ENCODE measurements at places on chromosomes 16 and 17.
A peak's percentile ranks its signal among the peaks of the same experiment; 100 is the strongest.

DNA sequence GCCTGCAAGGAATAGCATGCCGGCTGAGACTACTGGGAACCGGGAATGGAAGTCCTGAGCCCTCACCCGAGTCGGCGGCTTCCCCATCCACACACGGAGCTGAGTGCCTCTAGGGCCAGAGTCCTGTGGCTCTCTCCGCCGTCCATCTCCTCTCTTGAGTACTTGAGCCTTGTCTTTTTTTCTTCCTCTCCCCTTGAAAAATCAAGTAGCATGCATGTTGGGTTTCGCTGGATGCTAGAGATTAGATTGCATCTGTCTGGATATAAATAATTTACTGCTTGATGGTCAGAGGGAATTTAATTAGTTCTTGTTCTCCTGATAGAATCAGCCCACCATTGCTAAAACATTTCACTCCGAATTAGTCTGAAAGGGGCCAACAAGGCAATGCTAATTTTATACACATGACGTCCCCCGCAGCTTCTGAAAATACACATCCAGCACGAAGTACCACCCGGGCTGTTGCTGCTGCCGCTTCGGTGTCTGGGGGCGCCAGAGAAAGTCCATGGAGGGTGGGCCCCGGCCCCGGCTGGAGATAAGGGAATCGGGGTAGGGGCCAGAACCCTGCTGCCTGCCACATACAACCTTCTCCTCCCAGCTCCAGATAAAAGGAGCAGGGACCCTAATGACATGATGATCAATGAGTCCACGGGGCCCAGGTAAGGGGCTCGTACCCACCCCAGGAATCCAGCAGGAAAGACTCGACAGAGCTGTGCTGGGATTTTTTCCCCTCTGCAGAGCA lies 48.5 kb downstream of the RBFOX3 start:
- DNase-seq: no peak

DNA sequence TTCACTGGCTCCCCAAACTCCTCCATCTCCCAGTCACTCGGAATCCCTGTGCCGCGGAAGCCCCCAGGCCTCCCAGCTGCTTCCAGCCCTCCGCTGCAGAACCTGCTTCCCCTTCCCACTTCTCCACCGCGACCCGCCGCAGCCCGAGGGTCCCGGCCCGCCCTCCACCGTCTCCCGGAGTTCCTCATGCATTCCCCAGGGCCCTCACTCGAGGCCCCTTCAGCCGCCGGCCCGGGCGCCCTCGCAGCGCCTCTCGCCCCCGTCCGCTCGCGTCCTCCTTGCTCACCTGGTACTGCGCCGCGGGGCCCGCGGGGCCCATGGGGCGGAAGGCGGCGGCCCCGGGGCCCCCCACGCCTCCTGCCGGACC lies 329 bp downstream of the SMARCD2 start:
- no peak for DNase-seq

GRCh38 chr16:88527186-88527936 lies 42.8 kb upstream of the ZC3H18 start:
- DNase-seq: no peak

DNA sequence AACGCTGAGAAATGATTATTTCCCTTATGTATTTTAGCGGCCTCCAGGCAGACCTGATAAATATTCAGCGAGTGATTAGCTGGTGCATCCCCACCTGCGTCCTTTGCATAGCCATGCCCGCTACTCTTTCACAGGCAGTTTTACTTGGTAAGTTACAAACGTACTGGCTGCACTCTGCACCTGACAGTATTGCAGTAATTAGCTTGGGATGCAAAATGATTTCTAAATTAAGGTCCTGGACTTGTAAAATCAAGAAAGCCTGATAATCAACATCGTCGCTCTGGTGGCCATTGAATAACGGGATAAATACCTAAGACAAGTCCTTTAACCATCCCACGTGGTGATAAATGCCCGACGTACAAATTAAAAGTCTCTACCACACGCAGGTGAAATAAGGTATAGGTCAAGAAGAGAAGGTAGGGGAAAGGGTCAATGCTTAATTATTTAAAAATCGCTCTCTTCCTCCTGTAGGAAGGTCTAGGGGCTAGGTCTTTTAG lies 998 bp upstream of the PRKCA start:
- DNase-seq: no peak

DNA sequence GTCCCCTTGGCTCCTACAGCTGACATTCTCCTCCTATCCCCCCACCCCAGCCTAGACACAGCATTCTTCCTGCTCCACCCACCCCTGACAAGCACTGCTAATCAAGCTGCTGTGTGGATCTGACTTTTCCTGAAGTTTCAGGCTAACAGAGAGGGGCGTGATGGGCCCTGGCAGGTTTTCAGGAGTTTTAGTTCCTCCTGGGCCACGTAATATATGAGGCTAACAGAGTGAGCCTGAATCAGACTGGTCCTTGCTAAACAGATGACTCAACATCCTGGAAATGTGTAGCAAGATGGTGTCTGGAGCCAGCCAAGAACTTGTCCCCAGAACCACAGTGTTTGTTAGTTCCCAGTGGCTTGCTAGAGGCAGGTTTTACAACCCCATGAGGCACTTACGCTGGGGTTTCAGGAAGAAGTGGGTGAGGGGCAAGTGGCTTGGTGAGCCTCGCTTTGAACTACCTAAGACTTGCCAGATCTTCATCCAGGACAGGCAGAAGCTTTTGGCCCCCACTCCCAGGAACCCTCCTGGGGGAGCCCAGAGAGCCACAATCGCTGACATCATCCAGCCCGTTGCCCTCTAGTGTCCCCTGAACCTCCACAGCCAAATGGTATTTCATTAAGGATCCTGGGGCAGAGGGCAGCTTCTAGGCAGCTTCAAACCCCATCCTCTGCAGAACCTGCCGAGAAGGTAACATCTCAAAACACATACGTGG lies 15.9 kb downstream of the TMEM92 start:
- DNase-seq: peak; percentile 99

DNA sequence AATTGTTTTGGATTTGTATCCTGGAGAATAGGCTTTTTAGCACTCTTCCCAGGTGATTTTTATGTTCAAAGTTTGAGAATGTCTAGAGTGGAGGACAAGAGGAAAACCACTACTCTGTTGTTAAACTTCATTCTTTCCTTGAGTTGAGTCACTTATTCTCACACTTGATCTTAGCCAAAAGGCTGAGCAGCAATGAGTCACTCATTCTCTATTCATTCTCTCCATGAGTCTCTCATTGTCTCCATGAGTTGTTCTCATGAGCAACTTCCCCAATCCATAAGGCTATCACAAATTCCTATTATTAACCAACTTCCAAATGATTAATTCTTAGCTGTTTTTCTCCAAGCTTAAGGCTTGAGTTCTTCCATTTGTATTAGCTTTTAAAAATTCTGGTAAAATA lies 1393.3 kb downstream of the CDH8 start:
- DNase-seq: no peak

DNA sequence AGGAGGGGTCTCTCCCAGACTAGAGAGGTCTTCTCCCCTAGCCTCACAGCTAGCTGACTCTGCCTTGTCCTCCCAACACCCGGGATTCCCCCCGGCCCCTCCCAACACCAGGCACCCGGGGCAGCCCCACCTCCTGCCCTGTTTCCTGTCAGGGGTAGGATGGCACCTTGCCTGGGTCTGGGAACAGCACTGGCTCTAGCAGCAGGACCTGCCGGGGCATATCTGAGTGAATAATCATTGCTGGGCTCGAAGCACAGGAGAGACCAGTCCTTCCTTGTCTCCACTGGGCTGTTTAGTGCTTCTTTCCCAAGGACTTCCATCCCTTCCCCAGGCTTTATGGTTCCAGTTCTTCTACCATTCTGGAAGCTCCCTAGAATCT lies 25.7 kb downstream of the MINK1 start:
- DNase-seq: no peak

GRCh38 chr16:76278980-76279379 lies 1.8 kb downstream of the CNTNAP4 start:
- no peak for DNase-seq

- no peak for DNase-seq
Observed at GRCh38 chr17:5283571-5284315, 1.7 kb downstream of the RABEP1 start.

DNA sequence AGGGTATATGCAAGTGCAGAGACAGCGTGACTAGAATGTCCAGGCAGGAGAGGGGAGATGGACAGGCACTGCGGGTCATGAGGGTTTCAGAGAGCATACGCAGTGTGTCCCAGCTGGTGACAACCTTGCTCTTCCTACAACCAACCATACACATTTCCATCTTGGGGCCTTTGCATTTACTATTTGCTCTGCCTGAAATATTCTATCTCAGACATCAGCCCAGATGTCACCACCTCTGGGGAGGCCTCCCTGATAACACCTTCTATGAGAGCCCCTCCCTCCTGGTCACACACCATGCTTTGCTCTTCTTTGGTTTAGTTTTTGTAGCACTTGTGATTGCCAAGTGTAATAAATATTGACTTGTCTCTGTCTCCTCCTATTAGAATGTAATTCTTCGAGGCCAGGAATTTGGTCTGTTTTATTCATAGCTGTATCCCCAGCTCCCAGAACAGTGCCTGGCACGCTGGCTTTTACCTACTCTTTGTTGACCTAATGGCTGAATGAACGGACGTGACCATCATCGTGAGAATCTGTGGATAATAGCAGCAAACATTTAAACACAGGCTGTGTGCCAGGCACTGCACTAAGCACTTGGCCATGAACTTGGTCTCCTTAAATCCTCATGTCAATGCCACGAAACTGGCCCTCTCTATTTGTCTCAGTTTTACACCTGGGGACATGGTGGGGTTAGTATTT lies 51.9 kb downstream of the PLCG2 start:
- DNase-seq: no peak

DNA sequence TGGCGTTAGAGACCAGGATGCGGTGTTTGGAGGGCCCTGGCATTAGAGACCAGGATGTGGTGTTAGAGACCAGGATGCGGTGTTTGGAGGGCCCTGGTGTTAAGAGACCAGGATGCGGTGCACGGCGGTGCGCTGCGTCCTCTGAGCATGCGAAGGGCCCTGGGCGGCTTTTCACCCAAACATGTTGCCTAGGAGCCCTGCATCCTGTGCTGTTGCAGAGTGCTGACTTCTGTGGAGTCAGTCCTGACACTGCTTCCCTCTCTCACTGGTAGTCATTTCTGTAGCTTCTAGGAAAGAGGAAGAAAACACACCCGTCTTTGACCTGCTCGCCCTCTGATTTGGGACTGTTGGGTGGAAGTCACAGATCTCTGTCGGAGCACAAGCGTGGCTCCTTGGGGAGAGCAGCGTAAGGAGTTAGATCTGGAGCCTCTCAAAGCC lies 141.2 kb downstream of the LAT start:
- no peak for DNase-seq

DNA sequence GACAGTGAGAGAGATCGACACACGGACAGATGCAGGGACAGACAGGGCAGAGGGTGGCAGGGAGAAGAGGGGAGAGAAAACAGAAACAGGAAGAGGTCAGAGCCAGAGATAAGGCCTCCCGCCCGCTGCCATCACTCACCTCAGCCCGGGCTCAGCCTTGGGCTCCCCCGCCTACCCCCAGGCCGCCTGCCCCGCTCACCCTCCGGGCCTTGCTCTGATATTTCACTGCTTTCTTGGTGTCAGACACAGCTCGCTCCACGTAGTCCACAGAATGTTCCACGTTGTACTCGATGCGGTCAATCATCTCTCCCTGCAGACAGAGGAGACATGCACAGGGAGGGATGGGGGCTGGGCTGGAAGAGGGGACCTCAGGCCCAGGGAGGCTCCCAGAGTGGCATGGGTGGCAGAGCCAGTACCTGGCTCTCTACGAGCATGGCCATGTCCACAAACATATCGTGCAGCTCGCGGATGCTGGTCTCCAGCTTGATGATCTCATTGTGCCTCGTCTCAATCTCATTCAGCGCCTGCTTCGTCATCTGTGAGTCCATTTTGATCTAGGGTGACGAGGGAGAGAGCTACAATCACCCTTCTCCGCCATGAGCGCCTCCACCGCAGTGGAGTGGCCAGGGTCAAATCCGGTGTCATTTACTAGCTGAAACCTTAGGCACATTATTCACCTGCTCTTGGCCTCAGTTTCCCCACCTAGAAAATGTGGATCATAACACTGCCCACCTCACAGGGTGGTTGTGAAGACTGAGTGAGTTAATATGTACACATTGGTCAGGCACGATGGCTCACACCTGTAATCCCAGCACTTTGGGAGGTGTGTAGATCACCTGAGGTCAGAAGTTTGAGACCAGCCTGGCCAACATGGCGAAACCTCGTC lies 8.2 kb downstream of the HSD3B7 start:
- DNase-seq: no peak

DNA sequence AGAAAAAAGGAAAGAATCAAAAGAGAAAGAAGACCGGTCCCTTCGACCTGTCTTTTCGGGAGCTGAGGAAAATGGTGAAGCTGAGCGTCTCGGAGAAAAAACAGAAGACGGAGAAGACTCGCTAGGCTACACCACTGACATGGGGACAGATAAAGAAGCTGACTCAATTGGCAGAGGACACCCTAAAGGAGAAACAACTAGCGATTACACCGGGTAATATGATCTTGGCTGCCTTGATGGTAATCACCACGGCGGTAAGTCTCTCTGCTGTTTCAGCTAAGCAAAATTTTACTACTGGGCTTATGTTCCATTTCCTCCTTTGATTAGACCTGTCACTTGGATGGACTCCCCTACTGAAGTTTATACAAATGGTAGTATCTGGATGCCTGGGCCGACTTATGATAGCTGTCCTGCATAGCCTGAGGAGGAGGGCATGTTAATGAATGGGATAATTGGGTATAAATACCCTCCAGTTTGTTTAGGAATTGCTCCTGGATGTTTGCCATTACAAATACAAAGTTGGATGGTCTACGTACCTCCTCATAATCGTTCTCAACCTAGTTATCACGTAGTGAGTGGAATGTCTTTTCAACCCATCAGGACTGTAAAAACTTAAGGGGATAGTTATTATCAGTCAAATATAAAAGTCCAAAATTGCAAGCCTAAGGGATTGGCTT lies 24.1 kb downstream of the ALOX15B start:
- no peak for DNase-seq

GRCh38 chr16:48384520-48385252 lies 527 bp downstream of the SIAH1 start:
- DNase-seq: no peak

DNA sequence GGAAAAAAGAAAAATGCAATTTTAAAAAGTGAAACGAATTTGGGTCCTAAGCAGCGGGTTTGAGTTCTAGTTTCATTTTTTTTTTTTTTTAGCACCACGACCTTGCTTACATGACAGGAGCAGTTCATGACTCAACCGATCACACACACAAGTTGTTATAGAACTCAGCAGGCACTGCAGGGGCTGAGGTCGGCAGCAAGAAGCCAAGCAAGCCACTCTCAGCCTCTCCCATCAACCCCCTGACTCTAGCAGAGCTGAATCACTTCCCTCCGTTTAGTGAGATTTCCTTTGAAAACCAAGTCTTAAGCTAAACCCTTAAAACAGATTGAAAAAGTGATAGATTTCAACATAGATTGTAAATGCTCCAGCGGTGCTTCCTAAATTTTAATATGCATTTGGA lies 520.8 kb downstream of the HAPSTR1 start:
- no peak for DNase-seq

DNA sequence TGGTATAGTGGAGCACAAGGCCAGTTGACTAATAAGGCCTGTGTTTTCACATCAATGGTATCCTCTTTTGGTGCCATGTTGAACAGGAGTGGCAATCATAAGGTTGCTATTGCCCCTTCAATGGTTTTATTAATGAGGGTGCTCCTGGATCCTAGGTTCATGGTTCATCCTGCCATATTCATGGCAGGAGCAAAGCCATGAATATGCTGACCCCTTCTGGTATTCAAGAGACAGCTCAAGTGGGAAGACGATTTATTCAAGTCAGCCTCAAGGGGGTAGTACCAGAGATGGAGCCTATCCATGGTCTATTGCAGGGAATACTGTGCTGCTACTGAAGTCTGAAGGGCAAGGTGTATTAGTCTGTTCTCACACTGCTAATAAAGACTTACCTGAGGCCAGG lies 2.6 kb downstream of the ABCA9 start:
- DNase-seq: no peak

All from GM04503 (cell line).